ENCODE measurements at places on chromosomes 16 and 17. TPM values are rescaled to one million over a fixed set of nuclear protein-coding genes. Genes with fewer than 3 reads are reported as not detected.
A peak's percentile ranks its signal among the peaks of the same experiment; 100 is the strongest.

DNA sequence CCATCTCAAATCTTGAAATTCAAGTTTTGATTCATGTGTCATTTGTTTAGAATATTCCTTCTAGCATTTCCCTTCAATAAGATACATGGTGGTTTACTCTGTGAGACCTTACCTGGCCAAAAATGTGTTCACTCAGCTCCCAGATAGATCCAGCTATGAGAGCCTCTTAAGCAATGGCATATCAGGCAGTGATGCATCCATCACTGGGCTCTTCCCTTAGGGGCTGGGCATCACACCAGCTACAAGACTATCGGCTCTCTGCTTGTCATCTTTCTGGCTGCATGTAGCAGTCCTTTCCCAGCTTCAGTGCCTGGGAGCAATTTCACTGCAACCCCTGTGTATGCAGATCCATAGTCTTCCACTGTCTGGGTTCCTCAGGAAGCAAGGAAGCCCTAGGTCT lies 40.6 kb downstream of the GOSR1 start:
- DNase-seq = no peak

Gene FLYWCH1
- total RNA-seq = 36.1 TPM

GRCh38 chr17:79033046-79033616 lies 9.2 kb downstream of the C1QTNF1 start:
- peak; percentile 22 for DNase-seq

DNA sequence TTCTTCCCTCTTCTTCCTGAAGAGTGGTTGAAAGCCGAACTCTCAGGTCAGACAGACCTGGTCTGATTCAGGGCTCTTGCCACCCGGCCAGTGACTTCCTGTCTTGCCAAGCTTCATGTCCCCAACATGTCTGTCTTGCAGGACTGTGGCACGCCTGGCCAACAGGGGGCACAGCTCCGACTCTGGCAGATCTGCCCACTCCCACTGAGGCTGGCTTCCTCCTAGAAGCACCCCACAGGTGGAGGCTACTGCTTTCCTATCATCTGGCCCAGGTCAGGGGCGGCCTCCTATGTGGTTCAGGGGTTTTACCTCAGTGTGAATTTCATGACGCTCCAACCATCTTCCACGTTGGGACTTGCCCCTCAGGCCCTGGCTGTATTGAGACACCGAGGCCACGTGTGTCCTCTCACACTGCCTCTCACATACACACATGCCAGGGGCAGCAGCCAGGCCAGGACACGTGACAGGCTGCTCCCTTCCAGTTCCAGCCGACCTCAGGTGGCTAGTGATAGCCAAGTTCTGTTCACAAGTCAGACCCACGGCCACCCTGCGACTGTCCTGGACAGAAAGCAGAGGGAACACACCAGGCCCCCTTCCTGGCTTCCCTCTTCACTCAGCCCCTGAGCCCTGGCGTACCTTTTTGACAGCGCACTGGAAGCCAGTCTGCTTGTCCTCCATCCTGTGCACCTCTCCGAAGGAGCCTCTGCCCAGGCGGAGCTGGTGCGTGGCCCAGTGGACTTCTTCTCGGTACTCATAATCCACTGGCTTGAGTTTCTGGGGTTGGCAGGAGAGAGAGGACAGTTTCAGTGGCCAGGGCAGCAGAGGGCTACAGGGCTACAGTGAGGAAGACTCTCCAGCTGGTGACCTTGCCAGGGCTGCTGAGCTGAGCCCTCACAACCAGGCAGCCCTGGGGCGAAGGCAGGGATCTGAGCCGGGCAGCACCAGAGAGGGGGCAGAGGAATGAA lies 22.6 kb upstream of the SPATA32 start:
- peak; percentile 86 for DNase-seq

DNA sequence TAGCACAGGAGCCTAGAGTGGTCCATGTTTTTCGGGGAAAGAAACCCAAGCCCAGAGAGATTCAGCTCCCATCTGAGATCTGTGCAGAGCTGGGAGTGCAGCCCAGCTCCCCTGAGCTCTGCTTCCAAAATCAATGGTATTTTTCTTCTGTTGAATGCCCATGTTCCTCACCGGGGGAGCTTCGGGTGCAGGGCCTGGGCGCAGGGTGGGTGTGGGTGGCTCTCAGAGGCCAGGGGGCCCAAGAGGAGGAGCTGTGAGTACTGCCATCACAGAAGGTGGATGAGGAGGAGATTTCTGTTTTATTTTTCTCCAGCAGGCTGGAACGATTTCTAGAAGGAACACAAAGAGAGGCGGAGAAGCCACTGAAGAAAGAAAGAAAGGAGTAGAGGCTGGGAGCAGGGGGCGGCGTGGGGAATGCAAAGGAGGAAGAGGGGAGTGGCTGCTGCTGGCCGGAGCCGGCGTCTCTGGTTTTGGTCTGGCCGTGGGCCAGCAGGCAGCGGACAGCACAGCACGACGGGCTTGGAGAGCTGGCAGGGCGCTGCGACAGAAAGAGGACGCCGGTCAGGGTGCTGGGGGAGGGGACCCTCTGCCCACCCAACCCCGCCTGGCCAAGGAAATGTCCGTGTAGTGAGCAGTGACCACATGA lies 76.2 kb upstream of the KSR1 start:
- DNase-seq = peak; percentile 87

- peak; percentile 83 for DNase-seq
Observed at GRCh38 chr17:72382971-72383722, 262.3 kb downstream of the SOX9 start.

DNA sequence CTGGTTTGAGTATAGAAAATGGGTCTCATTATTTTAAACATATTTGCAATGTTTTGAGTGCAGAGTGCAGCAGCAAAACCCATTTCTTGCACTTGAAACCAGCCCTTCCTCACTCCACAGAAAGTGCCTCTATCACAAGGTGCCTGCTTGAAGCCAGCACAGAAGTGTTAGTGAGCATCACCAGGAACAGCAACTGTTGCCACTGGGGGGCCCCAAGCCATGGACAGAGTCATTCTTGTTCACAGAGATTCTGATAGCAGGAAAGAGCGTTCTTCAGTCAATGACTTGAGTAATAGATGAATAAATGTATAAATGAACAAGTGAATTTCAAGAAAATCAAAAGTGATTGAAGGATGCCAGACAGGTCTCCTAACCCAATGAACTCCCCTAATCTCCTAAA lies 45.6 kb downstream of the CHD9NB start:
- no peak for DNase-seq

Gene TEKT1
- not detected for total RNA-seq

GRCh38 chr17:57350266-57350665 lies 93.9 kb downstream of the MSI2 start:
- no peak for DNase-seq

Gene SLC52A1
- not detected for total RNA-seq

DNA sequence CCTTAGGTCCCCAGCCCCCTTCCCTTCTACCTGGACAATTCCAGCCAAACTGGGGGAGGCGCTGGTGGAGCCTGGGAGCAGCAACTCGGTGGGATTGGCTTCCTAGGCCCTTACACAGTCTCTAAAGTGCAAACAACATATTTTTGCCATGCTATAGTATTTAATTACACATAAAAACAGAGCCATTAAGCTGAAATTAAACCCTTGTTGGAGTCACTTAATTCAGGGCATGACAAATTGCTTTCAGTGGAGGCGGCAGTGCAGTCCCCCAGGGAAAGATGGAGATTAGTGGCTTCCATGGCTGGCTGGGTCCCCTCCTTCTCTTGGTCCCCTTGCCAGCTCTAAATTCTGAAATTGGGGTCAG lies 17.3 kb downstream of the IGFBP4 start:
- DNase-seq = no peak

Gene C17orf107
- total RNA-seq = 0.64 TPM
